Left colon (tissue), 2 donors: ENCODE measurements at places on chromosomes 5 and 9. TPM values are rescaled to one million over a fixed set of nuclear protein-coding genes. Genes with fewer than 3 reads are reported as not detected.

FOXD4L3 gene
- total RNA-seq, result not detected

ADAMTS13 gene
- 3.0 TPM for total RNA-seq

C9 gene
- total RNA-seq, result not detected

RPP25L gene
- 40.7 TPM for total RNA-seq

- no peak for DNase-seq
Observed at GRCh38 chr9:105282870-105283621, 38.6 kb downstream of the SLC44A1 start.

- no peak for DNase-seq
Observed at GRCh38 chr5:17951392-17952169, 317.3 kb downstream of the TAF11L14 start.

DNA sequence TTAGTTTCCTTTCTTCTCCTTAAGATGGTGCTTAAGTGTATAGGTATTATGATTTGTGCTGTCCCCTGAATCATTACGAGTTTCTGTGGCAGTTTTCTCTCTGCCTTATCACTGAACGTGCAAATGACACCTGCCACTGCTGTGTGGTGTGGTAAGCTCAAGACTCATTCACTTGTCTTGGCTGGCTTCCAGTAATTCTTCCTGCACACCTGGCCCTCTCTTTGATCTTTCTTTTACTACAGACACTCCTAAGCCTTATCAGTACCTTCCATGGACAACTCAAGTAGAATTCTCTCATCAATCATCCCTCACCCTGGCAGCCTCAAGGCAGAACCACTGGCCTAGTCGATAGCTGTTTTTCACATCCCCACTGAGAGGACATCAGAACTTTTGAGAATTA lies 82.6 kb upstream of the ADAMTS19 start:
- peak; percentile 67 for DNase-seq

DNA sequence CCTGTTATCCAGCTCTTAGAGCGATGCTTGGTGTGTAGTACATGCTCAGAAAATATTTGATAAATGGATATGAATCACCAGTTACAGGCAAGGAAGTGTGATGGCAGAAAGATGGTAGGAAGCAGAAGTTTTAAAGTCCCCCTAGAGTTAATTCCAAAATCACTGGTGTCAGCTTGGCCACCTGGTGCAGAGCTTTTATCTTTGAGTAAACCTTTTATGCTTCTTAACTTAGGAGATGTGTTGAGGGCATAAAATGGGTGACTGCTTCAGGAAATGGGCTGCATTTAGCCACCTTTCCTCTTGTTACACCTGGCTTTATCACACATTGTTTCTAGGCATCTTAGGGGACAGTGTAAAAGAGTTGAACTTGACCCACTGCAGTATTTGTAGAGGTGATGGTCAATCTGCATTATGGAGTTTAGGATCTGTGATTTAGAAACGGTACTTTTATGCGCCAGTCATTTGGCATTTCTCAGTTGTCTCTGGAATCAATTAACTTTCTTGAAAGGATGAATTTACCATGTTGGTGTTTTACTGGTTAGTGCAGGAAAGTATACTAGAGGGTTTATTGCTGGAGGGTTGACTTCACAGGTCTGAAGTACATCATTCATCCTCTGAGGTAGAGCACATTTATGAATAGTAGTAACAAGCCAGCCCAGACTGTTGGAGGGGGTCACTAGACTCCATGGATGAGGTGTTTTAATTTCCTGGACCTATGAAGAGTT lies 7.5 kb upstream of the FAM120AOS start:
- no peak for DNase-seq

DNA sequence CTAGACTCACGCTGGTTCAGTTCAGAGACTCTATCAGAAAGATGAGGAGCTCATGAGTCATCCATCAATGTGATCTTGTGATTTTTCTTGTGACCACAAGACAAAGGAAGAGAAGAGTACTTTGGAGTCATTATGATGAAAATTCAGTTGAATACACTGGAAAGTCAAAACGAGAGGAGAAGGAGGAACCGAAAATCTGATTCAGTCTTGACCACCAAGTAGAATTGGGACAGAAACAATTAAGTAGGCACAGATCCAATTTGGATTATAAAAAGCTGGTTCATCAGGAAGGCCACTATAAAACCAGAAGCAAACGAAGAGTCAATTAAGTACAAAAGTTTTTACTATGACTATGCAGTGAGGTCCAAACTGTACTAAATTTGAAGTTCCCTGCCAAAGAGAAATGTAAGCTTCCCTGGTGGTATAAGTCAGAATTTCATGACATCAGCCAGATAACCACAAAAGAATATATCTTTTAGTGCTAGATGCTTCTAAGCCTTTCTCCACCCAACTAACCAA lies 90.9 kb downstream of the THBS4 start:
- no peak for DNase-seq

- DNase-seq, result no peak
Observed at GRCh38 chr5:101877451-101877850, 418.6 kb downstream of the SLCO4C1 start.

GRCh38 chr5:150481708-150481965 lies 26.3 kb upstream of the NDST1 start:
- no peak for DNase-seq

- DNase-seq, result no peak
Observed at GRCh38 chr5:116912221-116912620, 337.6 kb upstream of the SEMA6A start.

- DNase-seq, result peak; percentile 91
Observed at GRCh38 chr9:133992780-133993634, 883 bp upstream of the VAV2 start.

- no peak for DNase-seq
Observed at GRCh38 chr9:133861692-133862091, 123.5 kb upstream of the SARDH start.

DNA sequence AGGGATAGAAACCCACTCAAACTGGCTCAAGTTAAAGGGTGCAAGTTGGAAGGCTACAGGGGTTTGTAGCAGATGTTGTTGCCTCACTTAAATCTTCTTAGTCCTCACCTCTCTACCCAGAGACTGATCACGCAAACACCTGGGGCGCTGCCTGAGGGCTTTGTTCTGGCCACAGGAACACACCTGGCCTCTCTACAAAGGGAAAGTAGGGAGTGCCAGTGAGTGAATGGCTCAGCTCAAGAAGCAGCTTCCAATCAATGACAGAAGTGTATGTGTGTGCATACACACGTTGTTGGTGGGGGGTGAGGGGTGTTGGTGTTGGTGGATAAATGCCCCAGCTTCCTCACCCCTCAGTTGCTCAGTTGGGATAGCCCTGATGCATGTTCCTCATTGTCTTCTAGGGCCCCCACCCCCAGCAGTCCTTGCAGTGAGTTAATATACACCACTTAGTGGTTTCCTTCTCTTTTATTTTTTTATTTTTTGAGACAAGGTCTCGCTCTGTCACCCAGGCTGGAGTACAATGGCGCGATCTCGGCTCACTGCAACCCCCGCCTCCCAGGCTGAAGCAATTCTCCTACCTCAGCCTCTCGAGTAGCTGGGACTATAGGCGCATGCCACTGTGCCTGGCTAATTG lies 30.6 kb upstream of the CTNNA1 start:
- DNase-seq, result no peak

DNA sequence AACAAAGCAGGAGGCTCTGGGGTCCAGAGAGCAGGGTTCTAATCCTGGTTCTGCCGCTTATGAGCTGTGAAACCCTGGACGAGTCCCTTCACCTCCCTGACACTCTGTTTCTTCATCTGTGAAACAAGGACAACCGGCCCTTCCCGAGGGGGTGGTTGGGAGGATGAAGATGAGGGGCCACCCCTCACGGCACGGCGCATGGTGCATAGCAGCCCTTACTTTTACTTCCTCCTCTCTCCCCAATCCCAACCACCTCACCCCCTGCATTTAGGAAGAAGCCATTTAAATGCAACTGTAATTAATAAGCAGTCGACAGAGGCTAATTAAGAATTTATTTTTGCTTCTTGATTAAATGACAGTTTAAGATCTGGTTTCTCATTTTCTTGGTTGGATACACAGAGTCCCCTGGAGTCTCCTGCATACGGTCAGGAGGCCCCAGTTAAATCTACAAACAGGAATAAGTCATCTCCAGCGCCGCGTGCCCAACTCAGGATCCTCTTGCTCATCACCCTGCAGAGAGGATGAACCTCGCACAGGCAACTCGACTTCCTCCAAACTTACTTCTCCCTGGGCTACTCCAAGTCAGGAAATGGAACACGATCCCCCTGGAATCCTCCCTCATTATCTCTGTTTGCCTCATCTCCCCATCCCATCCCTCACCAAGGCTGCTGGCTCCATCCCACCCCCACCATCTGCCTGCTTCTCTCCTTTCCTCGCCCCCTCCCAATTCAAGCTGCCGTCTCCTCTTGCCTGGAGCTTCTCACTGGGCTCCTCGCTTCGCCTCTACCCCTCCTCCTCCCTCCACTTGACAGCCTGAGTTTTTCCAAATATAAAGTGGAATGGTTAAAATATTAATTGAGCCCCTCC lies 95.9 kb downstream of the HRH2 start:
- no peak for DNase-seq

DNA sequence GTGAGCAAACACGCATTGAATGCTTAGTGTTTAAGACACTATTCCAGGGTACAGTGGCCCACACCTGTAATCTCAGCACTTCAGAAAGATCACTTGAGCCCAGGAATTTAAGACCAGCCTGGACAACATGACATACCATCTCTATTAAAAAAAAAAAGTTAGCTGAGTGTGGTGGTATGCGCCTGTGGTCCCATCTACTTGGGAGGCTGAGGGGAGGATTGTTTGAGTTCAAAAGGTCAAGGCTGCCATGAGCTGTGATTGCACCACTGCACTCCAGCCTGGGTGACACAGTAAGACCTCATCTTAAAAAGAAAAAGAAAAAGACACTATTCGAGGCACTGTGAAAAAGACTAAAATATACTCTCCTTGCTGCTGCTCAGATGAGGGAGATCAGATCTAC lies 240.7 kb downstream of the NR3C1 start:
- DNase-seq, result no peak

- DNase-seq, result no peak
Observed at GRCh38 chr9:40907657-40908624, 220.5 kb downstream of the FOXD4L6 start.

DNA sequence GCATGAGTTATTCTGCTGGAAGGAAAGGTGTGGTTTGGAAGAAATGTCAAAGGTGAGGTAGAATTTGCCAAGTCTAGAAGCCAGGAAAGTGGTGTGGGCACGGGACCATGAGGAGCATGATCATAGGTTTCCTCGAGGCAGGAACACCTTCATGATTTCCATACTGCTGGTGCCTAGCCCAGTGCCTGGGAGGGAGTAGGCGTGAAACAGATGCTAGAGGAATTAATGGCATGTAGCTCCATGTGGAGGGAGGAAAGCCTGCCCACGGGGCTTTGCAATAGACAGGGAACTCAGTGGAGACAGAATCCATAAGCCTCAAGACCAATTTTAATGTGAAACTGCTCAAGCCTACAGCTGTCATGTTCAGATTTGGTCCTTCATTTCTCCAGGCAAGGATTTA lies 35.1 kb downstream of the TTLL11 start:
- DNase-seq, result no peak
